Ovary (tissue), 10 donors: ENCODE measurements at places on chromosomes 3 and 15. TPM values are rescaled to one million over a fixed set of nuclear protein-coding genes. Genes with fewer than 3 reads are reported as not detected.

The SKIC8 gene
- polyA plus RNA-seq: 51.3 TPM

The SLC22A14 gene
- not detected for polyA plus RNA-seq

The HRH1 gene
- polyA plus RNA-seq: 13.0 TPM

The CPA3 gene
- polyA plus RNA-seq: 2.6 TPM

The CPNE4 gene
- 0.13 TPM for polyA plus RNA-seq
